ENCODE measurements at places on chromosomes 16 and 17.

DNA sequence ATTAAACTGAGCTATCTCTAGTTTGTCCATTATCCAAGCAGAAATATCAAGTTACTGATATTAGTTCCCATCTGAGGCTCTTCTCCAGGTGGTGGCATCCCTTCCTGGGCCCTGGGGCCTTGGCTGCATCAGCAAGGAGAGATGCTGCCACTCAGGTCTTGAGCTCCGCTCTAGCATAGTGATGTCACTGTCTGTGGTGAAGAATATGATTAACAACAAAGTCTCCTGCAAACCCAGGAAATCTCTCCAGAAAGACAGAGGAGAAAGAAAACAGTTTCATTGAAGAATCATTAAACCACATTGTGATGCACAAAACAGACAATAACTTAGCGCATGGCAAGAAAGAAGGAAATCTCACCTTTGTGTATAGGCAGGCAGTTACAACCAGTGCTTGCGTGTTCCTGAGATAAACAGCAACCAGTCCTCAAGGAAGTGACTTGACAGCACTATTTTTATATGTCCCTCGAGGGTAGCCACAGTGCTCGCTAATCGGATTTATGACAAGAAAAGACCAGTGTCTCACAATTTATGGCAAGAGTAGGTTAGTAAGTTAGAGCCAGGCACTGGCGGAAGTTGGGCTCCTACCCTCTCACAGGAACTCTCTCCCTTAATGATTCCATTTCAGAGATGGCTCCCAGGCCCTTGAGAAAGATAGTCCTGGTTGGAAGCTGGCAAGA lies 151.1 kb downstream of the AHSP start:
- DNase-seq, result no peak

DNA sequence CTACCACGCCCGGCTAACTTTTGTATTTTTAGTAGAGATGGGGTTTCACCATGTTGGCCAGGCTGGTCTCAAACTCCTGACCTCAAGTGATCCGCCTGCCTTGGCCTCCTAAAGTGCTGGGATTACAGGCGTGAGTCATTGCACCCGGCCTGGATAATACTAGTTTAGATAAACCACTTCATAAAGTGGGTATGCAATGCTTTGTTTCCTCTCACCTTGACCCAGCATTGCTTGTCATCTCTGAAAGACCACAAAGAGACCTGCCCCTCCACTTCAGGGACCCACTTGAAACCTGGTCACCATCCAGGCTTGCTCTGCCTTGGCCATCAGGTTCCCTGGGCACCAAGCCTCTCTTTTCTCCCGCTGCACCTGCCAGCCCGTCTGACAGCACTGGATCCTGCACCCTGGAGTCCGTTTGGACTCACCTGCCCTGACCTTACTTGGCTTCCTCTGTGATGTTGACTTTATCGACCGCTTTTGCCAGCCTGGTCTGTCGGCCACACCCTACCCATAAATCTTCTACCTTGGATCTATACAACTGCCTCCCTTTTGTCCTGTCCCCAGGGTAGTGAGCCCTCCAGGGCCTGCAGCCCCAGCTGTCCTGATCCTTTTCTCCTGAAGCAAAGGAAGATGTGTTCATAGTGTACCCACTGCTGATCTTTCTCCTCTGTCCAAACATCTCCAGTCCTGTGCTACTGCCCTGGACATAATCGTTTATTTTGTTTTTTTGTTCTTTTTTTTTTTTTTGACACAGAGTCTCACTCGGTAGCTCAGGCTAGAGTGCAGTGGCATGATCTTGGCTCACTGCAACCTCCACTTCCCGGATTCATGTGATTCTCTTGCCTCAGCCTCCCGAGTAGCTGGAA lies 12.7 kb upstream of the ZG16 start:
- no peak for DNase-seq

DNA sequence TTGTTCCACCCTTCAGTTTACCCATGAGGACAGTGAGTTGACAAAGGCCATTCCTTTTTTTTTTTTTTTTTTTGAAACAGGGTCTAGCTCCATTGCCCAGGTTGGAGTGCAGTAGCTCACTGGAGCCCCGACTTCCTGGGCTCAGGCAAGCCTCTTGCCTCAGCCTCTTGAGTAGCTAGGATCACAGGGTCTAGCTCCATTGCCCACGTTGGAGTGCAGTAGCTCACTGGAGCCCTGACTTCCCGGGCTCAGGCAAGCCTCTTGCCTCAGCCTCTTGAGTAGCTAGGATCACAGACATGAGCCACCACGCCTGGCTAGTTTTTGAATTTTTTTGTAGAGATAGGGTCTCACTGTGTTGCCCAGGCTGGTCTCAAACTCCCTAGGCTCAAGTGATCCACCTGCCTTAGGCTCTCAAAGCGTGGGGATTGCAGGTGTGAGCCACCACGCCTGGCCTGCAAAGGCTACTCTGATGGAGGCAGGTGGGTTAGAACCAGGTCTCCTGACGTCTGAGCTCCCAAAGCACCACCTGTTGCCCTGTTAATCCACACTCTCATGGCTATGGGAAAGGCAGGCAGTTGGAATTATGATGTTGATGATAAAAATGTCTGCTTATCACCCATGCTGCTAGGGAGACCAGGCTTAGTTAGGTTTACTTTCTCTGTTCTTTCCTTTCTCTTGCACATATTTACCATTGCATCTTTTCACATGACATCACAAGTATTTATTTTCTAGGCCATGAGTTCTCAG lies 65.2 kb downstream of the KSR1 start:
- no peak for DNase-seq

DNA sequence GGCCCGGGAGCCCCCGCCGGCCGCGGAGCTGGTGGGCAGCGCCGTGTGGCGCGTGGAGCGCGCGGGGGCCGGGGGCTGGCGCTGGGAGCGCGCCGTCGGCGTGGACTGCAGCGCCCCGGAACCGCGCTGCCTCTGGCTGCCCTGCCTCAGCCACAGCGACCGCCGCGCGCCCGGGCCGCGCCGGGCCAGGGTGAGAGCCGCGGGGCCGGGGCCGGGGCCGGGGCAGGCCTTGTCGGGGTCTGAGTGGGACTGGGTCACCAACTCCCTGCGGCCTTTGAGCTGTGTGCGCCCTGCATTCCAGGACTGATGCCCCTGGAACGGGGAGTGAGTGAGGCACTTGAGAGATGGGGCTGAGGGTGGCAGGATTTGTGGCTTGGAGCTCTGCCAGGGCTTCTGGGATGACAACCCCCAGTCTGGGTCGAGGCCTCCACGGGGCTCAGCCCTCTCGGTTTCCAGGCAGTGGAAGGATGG lies 25.7 kb downstream of the ARHGAP23 start:
- no peak for DNase-seq

GRCh38 chr17:80080081-80080480 lies 21.3 kb upstream of the GAA start:
- DNase-seq, result no peak

DNA sequence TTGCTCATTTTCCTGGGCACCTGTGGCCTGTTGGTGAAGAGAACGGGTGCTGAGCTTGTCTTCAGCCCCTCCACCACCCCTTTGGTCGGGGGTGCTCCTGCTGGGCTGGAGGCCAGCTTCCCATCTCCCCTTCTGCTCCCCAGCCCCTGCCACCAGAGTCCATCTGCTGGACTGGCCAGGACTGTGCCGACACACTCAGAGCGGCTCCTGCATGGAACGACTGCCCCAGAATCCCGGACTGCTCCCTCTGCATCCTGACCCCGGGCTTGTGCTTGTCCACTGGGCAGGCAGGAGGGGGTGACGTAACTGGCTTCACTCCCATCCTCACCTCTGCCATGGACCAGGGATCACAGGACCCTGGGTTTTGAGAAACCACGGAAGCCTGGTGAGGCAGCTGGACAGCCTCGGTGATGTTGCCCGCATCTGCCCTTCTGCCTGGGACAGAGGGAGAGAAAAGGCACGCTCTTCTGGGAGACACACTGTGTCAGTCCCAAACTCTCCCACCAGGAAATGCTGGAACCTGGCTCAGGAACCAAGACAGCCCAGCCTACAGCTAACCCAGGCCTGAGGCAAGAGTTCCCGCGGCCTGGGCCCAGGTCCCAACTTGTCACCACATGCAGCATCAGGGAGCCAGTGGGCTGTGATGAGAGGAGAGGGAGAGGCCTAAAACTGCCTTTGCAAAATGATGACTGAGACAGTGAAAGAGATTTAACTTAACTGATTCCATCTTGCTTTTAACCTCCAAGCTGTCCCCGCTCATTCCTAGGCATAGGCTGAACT lies 16.1 kb upstream of the GSDMA start:
- DNase-seq, result no peak

- no peak for DNase-seq
Measured at GRCh38 chr17:12438813-12439586, 226.7 kb upstream of the MYOCD start.

DNA sequence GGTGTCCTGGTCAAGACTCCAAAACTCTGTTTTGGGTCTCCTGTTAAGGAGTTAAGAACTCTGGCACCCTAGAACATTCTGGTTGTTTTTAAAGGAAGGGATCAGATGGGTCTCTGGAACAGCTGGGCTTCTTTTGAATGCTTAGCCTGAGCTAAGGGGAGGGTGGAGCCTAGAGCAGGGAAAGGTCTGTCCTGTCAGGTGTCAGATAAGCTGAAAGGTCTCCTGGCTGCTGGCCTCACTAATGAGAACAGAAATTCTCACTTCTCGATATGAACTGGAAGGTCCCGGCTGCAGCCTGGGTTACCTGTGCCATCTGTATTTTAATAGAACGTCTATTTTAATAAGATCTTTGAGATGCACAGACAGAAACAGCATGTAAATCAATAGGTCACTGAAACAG lies 69.0 kb downstream of the RAP1GAP2 start:
- no peak for DNase-seq

- DNase-seq, result no peak
Measured at GRCh38 chr16:84514874-84515835, 10.7 kb upstream of the MEAK7 start.

DNA sequence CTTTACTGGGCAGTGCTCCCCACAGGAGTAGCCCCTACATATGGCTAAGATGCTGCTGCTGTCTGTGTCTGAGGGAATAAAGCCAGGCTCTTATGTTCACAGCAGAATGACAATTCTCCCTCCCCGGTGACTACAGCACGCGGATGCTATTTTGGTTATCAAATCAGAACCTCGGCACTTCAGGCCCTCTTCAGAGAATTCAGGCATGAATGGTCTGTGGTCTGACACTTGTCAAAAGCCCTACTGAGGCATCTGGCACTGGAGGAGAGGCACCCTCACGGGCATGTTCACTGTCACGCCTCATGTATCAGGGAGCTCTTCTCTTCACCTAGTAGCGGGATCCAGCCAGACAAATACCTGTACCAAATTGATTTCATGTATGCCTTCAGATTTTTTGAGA lies 30.4 kb downstream of the KIAA0513 start:
- DNase-seq, result no peak

GRCh38 chr17:29726715-29727252 lies 104.1 kb upstream of the CORO6 start:
- DNase-seq, result peak; percentile 43

- DNase-seq, result no peak
Measured at GRCh38 chr16:50247906-50248608, 18.3 kb upstream of the ADCY7 start.

GRCh38 chr17:50785126-50785525 lies 17.8 kb upstream of the ANKRD40CL start:
- DNase-seq, result no peak

DNA sequence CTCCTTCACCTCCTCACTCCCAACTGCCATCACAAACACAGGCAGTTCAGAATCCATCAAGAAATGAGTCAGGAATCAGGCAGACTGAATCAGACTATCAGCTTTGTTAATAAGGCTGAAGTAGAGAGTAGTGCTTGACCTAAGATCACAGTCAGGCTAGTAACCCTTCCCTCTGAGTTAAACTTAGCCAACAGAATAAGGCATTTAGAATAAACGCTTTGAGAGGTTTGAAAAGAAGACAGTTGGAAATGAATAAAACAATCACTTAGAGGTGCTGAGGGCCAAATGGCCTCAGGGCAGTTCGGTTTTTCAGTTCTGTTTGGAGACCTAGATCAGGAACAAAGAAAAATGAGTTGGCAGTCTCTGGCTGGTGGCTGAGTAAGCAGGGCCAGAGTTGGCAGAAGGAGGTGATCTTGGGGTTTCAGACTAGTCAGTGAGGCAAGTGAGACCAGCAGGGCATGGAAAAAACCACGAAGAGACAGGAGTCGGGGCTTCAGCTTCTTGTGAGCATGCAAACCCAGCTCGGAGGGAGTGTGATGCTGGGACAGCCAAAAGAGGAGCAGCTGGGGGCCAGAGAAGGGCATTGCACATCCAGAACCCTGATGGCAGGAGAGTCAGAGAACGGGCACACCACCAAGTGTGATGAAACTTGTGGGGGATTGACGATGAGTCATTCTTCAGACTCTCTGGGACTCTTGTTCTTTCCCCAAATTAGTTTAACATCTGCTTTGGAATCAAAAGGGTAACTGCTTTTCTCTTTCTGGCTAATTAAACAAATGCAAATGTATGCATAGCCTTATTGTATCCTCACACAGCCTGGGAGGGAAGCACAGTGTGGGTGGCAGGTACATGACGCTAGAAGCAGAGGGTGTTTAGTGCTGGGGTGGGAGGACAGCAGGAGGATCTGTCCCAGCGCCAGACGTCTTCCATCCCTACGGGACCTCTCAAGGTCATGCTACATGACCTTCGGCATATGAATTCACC lies 54.8 kb downstream of the SPECC1 start:
- peak; percentile 91 for DNase-seq

GRCh38 chr16:88289968-88290401 lies 92.8 kb upstream of the ZNF469 start:
- DNase-seq, result no peak

- DNase-seq, result no peak
Measured at GRCh38 chr17:63613663-63614062, 8.6 kb upstream of the MAP3K3 start.

- no peak for DNase-seq
Measured at GRCh38 chr16:12197812-12198211, 221.3 kb downstream of the SNX29 start.

- DNase-seq, result peak; percentile 74
Measured at GRCh38 chr17:77391668-77392375, 251.1 kb downstream of the SEC14L1 start.

DNA sequence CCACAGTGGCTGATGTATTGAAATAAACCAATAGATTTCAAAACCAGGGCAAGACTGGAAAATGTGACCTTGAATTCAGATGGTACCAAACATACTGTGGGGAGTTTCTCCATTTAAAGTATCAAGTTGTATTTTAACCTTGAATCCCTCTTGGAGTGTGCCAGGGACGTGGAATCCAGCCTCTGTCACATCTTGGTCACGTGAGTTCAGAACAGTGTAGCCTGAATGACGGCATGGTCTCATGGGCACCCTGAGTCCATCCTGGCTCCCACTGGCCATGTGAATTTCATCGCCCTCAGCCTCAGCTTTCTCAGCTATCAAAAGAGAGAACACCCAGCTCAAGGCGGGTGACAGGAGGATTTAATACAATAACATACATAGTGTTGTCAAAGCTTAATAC lies 6.8 kb downstream of the ZNF771 start:
- DNase-seq, result no peak

GRCh38 chr17:7850701-7851437 lies 4.0 kb upstream of the TMEM88 start:
- no peak for DNase-seq

- DNase-seq, result no peak
Measured at GRCh38 chr16:59144841-59145240, 410.7 kb upstream of the GOT2 start.

GRCh38 chr16:50466170-50466569 lies 82.0 kb upstream of the NKD1 start:
- DNase-seq, result no peak
